ENCODE measurements at places on chromosomes 2 and 18. TPM values are rescaled to one million over a fixed set of nuclear protein-coding genes. Genes with fewer than 3 reads are reported as not detected.

- DNase-seq, result no peak
Measured at GRCh38 chr18:23798249-23798648, 109.0 kb downstream of the LAMA3 start.

DNA sequence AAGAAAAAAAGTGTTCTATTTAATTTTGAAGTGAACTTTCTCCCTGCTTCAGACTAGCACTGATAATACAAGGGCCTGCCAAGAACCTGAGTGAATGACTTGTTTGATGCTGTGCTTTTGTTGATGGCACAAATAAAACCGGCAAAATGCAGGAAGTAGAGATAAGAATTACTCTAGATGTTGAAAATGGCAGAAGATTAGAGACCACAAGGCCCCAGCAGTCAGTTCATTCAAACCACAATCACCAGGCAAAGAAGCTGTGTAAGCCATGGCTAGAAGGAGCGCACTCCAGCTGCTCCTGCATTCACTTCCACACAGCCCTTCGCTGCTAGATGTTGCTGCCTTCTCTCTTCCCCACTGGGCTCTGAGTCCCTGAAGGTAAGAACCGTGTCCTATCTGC is 297.1 kb downstream of the AGPS start:
- DNase-seq, result no peak

DNA sequence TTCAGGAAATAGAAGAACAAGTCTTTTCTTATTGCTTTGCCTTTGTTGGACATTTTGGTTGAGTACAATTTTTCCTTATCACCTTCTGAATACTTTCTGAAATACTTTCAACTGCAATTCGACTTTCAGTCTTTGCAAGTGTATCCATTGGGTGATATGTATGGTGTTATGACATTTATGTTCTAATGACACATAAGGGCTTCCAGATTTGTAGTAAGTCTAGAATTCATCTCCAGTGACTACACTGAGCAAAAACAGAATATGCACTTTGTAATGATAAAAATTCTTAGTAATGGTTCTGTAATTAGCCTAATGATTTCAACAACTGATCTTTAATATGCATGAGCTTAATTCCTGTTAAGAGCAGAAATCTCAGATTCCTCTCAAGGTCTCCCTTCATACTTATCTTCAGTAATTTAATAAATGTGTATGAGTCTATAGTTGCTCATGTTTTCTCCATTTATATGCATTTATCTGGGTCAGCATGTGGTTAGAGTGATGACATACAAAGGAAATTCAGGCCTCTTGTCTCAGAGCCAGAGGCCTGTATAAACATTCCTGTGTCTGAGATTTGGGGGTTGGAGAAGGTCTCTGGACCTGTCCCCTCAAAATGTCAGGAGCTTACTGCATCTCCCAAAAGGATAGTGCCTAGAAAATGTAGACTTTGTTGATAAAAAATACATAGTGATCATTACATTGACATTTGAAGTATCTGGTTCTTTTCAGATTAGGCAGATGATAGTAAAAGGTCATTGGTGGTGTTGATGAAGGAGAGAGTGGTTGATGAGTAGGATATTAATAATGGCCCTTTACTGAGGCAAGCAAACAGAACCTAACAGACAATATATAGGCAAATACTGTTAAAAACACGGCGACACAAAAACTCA is 114.9 kb downstream of the QPCT start:
- no peak for DNase-seq

- peak; percentile 79 for DNase-seq
Measured at GRCh38 chr2:127083819-127084503, 23.0 kb downstream of the BIN1 start.

The PDE1A gene
- total RNA-seq, result 11.0 TPM

DNA sequence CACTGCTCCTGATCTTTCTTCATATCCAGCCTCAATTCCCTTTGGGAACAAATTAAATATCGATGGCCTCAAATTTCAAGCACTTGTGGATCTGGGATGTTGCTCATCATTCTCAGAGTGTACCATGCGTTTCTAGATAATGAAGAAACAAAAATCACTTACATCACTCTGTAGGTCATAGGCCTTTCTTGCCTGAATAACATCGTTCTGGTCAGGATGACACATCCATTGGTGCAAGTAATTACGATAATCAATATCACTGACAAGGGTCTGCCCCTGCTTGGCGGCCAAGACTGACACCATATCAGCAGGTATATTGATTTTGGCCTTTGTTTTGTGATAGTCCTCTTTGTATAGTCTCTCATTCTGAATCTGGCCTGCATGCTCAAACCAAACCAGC is 157.3 kb downstream of the RIF1 start:
- no peak for DNase-seq

DNA sequence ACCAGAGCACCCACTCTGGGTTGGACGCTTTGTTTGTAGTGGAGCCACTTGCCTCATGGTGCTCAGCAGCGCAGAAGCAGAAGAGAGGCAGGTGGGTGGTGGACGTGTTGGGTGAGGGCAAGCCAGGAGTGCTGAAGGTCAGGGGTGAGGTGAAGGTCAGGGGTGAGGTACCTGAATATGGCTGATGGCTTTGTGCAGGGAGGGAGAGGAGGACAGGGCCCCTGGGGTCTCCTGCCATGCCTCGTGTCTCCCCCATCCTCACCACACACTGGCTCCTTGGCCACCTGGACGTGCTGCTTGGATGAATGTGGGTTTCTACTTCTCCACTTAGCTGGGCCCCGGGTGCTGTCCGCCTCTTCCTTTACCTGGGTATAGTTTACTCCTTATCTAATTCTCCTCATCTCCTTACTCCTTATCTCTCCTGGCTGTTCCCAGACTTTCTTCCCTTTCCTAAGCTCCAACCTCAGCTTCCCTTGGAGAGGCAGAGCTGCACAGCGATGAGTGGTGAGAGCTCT is 68.1 kb downstream of the DYSF start:
- DNase-seq, result no peak

GRCh38 chr18:63284173-63284799 is 35.3 kb downstream of the BCL2 start:
- no peak for DNase-seq

The MYO3B gene
- not detected for total RNA-seq

The CASP8 gene
- 7.4 TPM for total RNA-seq

GRCh38 chr2:100699131-100699530 is 120.8 kb upstream of the NPAS2 start:
- DNase-seq, result no peak

DNA sequence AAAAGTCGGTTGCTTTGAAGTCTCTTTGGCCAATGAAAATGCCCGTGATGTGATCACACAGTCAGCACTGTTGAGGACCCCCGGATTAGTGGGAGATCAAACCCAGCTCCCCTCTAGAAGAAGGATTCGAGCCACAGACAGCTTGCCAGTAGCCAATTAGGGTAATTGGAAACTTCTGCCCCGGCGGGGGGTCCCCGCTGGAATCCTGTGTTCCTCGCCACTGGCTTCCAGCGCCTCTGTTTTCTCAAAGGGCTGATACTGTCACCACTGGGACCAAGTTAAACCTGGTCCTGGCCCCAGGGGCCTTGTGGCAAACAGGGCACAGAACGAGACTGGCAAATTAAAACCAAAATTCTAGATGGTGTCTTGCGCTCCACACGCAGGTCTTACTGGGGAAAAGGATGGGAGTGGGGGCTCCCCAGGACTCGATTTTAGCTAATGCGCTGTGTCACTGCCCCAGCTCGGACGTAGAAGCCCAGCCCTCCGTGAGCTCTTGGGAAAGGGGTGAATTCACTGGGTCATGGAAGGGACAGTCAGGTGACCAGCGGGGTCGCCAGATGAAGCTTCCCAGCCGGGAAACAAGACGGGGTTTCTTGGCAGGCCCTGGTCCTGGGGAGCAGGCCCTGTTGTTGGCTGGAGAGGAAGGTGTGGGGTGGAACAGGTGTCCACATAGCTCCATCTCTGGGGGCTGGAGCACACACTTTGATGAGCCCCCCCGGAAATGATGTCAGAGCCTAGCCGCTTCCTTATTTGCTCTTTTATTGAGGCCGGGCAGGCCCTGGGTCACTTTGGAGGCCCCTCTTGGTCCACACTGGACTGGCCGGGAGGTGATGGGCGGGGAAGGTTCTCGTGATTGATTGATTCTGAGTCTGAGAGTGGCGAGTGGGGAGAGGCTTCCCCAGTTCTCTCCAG is 90.2 kb downstream of the SMAD7 start:
- DNase-seq, result peak; percentile 19

DNA sequence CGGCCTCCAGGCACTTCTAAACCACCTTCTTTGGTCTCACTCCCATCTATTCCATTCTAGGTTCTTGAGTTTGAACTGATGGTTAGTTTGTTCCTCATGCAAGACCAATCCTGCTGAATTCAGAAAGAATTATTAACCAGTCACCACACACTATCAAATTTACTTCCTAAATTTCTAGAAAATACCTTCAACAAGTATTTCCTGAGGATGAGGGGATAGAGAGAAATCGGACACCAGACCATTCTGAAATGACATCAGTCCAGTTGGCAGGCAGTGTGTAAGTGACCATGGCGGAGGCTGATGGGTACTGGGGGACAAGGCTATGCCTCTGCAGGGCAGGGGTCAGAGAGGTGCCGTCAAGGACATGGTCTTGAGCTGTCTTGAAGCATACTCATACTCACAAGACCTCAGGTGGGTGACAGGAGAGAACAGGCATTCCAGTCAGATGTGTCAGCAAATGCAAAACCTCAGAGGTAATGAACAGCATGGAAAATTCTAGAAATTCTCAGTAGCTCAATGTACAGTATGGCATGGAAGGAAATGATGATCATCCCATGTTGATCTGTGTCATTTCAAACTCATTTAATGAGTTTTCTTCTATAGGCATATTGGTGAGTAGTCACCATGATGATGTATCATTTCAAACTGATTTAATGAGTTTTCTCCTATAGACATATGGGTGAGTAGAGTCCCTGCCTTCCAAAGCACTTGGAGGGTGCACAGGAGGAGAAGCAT is 119.6 kb downstream of the DDX1 start:
- DNase-seq, result no peak

DNA sequence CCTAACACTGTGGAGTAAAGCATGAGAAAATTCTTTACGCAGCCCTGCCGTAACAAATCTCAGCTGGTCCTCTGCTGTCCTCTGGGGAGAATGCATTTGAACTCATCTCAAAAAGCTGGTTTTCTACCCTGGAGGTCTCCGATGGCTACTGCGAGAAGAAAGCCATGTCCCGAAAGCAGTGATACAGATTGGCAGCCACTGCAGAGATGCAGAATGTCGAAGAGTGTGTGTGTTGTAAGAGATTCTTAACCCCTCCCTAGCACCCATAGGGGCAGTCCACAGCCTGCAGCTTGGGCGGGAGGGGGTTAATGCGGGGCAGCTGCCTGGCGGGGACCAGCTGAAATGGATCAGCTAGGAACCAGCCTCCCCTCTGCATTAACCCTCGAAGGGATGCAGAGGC is 235.9 kb downstream of the ZNF516 start:
- no peak for DNase-seq

GRCh38 chr2:100976061-100976460 is 26.0 kb upstream of the RPL31 start:
- no peak for DNase-seq

DNA sequence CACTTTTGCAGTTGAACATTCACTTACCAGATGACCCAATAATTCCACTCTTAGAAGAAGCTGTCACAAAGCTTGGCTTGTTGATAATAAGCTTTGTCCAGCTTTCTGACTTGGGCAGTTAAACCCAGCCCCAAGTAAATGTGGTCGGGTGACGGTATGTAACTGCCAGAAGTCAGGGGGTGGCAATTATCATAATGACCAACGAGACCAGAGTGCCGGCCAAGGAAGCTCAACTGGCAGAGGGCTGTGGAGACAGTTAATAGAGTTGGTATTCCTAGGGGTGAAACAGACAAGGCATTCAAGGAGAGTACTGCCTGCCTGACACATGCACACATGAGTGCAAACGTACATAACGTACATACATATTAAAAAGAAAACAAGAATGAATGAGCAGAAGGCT is 116.7 kb downstream of the EIPR1 start:
- no peak for DNase-seq

- DNase-seq, result no peak
Measured at GRCh38 chr18:22551536-22552151, 133.9 kb upstream of the CTAGE1 start.

DNA sequence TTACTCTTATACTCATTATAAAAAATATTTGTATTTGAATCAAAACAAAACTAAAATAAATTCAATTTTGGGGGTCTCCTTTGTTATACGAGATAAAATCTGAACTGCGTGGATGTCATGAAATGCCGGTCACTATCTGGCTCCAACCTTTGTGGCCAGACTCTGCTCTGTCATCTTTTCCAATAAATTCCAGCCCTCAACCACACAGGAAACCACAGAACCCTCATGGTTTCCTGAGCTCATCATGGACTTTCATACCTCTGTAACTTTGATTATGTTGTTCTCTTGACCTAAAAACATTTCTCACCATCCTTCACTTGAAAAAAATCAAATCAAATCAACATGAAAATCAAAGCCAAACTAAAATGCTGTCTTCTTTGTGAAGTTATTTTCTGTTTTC is 724.7 kb downstream of the METTL4 start:
- no peak for DNase-seq

The GPR35 gene
- total RNA-seq, result 1.1 TPM

The STPG4 gene
- total RNA-seq, result not detected

The ACTG2 gene
- 12.1 TPM for total RNA-seq

The CBLN2 gene
- not detected for total RNA-seq

- DNase-seq, result peak; percentile 13
Measured at GRCh38 chr2:164479460-164479859, 141.8 kb downstream of the GRB14 start.

- no peak for DNase-seq
Measured at GRCh38 chr2:121898483-121898882, 143.0 kb downstream of the TSN start.

GRCh38 chr2:156675896-156676295 is 239.7 kb downstream of the GPD2 start:
- no peak for DNase-seq

- DNase-seq, result no peak
Measured at GRCh38 chr18:63198098-63198760, 121.3 kb downstream of the BCL2 start.

The SLC9A4 gene
- not detected for total RNA-seq

The KCNIP3 gene
- total RNA-seq, result 2.6 TPM

DNA sequence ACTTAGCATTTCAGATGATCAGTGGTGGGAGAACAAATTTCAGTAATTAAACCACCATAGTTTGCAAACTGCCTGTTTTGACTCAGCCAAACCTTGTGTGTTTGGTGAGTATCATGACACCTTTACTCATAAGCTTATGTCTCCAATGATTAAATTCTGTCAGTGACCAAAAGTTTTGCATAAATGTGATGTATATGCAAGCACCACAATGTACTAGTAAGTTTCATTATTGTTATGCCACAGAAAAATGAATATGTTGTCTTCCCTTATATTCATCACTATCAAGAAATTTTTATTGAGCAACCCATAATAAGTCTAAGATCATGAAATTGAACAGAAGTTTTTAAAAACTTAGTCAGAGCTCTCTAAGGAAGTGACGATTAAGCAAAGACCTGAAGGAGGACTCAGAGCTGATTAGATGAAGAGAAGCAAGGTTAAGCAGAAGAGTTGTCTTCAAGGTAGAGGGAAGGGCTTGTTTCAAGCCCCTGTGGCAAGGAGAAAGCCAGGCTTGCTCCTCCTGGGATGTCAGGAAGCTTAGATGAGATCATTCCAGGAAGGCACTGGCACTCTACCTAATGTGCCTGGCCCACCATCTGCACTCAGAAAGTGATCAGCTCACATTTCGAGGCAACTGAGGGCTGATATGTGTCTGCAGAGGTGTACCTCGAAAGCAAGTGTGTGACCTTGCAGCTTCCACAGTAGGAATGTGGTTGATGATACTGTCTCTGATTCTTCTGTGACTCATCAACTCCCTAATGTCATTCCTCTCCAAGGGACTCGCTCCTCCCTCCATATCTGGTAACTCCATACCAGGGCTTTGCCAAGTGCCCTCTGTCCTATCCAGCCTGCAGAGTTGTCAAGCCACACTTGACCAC is 54.7 kb downstream of the KCTD18 start:
- no peak for DNase-seq
